Natural killer cell treated with Interleukin-12 subunit alpha and Interleukin-12 subunit beta and Interleukin-15 and Interleukin-18, amount 100 ng/mL, for 72 hours (primary cell): ENCODE measurements at places on chromosomes 7 and 10. TPM values are rescaled to one million over a fixed set of nuclear protein-coding genes. Genes with fewer than 3 reads are reported as not detected.

The NRG3 gene
- total RNA-seq, result not detected

The PTF1A gene
- total RNA-seq, result not detected

The SLC26A4 gene
- 1.1 TPM for total RNA-seq

The ITGA8 gene
- total RNA-seq, result not detected

The FOXP2 gene
- not detected for total RNA-seq

The GNA12 gene
- 15.5 TPM for total RNA-seq

The CXCL12 gene
- 2.0 TPM for total RNA-seq

The CYP2E1 gene
- 0.71 TPM for total RNA-seq

The DLG5 gene
- 8.5 TPM for total RNA-seq

The TMEM270 gene
- total RNA-seq, result not detected

The IFIT3 gene
- total RNA-seq, result 2.6 TPM

The IGFBP3 gene
- total RNA-seq, result not detected

DNA sequence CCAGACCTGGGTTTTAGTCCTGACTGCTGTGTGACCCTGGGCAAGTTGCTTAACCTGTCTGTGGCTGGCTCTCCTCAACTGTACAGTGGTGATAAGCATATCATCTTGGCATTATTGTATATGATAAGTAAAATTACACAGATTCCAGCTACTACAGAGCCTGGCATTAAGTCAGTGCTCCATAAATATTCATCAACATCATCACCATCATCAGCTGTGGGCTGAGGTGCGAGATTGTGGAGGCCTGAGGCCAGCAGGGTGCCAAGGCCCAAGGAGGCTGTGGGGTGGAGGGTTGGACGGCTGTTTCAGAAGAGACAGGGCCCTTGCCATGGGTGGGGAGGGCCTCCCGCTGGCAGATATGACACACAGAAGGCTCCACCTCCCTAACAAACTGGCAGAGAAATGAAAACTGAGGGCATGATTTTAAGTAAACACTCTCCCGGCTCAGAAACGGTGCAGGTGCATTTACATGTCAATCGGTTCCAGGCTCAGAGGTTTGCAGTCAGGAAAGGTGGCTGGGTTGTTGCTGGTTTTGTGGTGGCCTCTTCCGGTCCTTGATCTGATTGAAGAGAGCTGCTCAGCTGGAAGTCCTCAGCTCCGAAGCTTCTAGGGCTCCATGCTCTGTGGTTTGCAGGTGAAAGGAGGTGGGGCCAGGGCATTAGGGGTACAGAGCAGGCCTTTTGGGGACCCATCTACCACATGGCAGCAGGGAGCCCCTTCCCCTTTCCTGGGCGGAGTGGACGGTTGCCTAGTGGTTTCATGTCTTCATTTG, 10.2 kb downstream of the CRYGN start:
- H3K27ac ChIP-seq, result no peak overlapping the region
- peaks cover 13% of the 10 kb centered on the region for H3K4me1 ChIP-seq
- H3K27me3 ChIP-seq, result no peaks in the 10 kb centered on the region

GRCh38 chr10:76451911-76452310, 1020.5 kb downstream of the LRMDA start:
- DNase-seq, result no peak
- no peaks in the 10 kb centered on the region for H3K36me3 ChIP-seq
- H3K4me3 ChIP-seq, result no peak overlapping the region
- H3K27ac ChIP-seq, result no peak overlapping the region
- no peaks in the 10 kb centered on the region for H3K27me3 ChIP-seq

DNA sequence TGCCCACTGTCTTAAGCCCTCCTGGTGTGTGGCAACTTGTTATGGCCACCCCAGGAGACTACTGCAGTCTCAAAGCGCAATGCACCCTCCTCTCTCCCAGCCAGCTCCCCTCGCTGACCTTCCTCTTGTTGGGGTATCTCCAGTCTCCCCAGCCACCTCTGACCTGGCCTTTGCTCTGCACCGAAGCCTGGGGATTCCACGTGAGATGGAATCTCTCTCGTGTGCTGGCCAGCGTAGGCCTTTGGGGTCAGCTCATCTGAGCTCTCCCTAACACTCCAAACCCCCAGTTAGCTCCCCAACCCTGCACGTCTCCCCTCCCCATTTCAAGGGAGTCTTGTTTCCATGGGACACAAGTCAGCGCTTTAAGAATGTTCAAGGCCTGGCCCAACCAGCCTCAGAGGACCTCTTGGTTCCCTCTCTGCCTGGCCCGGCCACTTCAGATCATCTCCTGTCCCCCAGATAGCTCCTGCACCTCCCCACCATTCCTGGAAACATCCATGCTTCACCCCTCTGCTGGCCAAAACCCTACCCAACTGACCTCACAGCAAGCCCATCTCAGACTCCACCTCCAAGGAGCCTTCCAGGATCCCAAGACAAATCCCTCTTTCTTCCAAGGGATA, 11.2 kb downstream of the ITPRIP start:
- peak overlapping the region; percentile 83 for H3K4me3 ChIP-seq
- peak overlapping the region; percentile 99 for H3K27ac ChIP-seq
- no peaks in the 10 kb centered on the region for H3K36me3 ChIP-seq

DNA sequence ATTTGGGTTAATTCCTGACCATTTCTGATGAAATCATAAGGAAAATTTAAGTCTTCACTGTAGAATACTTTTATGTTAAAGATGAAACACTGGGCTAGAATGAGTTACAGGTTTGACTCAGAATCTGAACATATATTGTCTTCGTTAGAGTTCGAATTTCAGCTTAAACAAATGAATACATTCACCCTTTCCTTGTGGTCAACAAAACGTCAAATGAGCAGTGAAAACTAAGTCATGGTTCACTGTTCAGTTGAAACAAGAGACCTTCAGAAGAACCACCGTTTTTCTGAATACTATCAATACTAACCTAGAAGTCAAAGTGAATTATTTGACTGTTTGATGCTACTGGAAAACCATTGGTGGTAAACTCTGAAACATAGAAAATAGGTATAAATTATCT, 235.2 kb upstream of the ZWINT start:
- no peak for DNase-seq
- H3K27ac ChIP-seq, result no peak overlapping the region
- peaks cover 4% of the 10 kb centered on the region for H3K36me3 ChIP-seq
- no peak overlapping the region for H3K4me3 ChIP-seq

GRCh38 chr7:75738975-75739795, 444 bp upstream of the HIP1 start:
- H3K27ac ChIP-seq, result peak overlapping the region; percentile 77
- peak; percentile 100 for DNase-seq
- peaks cover 34% of the 10 kb centered on the region for H3K4me1 ChIP-seq
- no peaks in the 10 kb centered on the region for H3K36me3 ChIP-seq

- H3K27ac ChIP-seq, result no peak overlapping the region
- DNase-seq, result peak; percentile 53
- peaks cover 7% of the 10 kb centered on the region for H3K27me3 ChIP-seq
- H3K4me1 ChIP-seq, result peaks cover 10% of the 10 kb centered on the region
- H3K4me3 ChIP-seq, result no peak overlapping the region
- H3K36me3 ChIP-seq, result no peaks in the 10 kb centered on the region
Measured at GRCh38 chr10:132169766-132170560, 16.8 kb upstream of the DPYSL4 start.

- H3K4me3 ChIP-seq, result no peak overlapping the region
- H3K27me3 ChIP-seq, result no peaks in the 10 kb centered on the region
- no peaks in the 10 kb centered on the region for H3K36me3 ChIP-seq
- H3K4me1 ChIP-seq, result peaks cover 7% of the 10 kb centered on the region
- DNase-seq, result peak; percentile 34
Measured at GRCh38 chr7:101924171-101924570, 106.7 kb downstream of the CUX1 start.

- peaks cover 3% of the 10 kb centered on the region for H3K36me3 ChIP-seq
- H3K27me3 ChIP-seq, result no peaks in the 10 kb centered on the region
- peaks cover 17% of the 10 kb centered on the region for H3K4me1 ChIP-seq
Measured at GRCh38 chr7:37216923-37217322, 231.7 kb downstream of the ELMO1 start.

GRCh38 chr10:18879284-18879683, 169.3 kb upstream of the MALRD1 start:
- no peaks in the 10 kb centered on the region for H3K27me3 ChIP-seq
- no peak overlapping the region for H3K4me3 ChIP-seq
- no peak overlapping the region for H3K27ac ChIP-seq
- no peak for DNase-seq
- H3K4me1 ChIP-seq, result no peaks in the 10 kb centered on the region
- no peaks in the 10 kb centered on the region for H3K36me3 ChIP-seq

GRCh38 chr10:50361946-50362345, 110.6 kb upstream of the ASAH2 start:
- H3K27me3 ChIP-seq, result no peaks in the 10 kb centered on the region
- no peak for DNase-seq
- H3K4me1 ChIP-seq, result peaks cover 28% of the 10 kb centered on the region
- no peaks in the 10 kb centered on the region for H3K36me3 ChIP-seq

- no peaks in the 10 kb centered on the region for H3K4me1 ChIP-seq
- H3K4me3 ChIP-seq, result no peak overlapping the region
- DNase-seq, result no peak
- H3K27me3 ChIP-seq, result no peaks in the 10 kb centered on the region
- no peak overlapping the region for H3K27ac ChIP-seq
Measured at GRCh38 chr7:46572691-46573090, 651.6 kb upstream of the IGFBP3 start.

DNA sequence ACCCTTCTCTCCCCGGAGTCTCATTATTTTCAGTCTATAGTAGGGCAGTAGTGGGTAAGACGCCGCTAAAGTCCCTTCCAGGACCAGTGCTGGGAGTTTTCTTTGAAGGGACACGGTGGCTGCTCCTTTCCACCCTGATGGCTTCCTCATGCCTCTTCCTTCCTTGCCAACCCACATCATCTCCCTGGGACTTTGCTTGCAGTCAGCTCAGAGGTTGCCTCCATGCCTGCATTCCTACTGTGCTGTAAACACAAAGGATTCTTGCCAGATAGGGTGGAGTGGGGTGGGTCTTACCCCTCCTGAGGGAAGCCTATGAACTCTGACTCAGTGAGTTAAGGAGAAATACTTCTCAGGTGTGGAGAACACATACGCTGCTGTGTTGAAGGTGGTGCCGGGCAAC, 59.9 kb upstream of the IGFBP3 start:
- H3K27me3 ChIP-seq, result no peaks in the 10 kb centered on the region
- no peaks in the 10 kb centered on the region for H3K36me3 ChIP-seq
- H3K4me3 ChIP-seq, result no peak overlapping the region
- DNase-seq, result no peak
- H3K4me1 ChIP-seq, result peaks cover 16% of the 10 kb centered on the region

- H3K4me3 ChIP-seq, result no peak overlapping the region
- H3K27me3 ChIP-seq, result no peaks in the 10 kb centered on the region
- no peak overlapping the region for H3K27ac ChIP-seq
Measured at GRCh38 chr7:122802301-122802751, 83.9 kb downstream of the CADPS2 start.
